Neural progenitor cell (in vitro differentiated cells): ENCODE measurements at places on chromosomes 7 and 10. TPM values are rescaled to one million over a fixed set of nuclear protein-coding genes. Genes with fewer than 3 reads are reported as not detected.

DNA sequence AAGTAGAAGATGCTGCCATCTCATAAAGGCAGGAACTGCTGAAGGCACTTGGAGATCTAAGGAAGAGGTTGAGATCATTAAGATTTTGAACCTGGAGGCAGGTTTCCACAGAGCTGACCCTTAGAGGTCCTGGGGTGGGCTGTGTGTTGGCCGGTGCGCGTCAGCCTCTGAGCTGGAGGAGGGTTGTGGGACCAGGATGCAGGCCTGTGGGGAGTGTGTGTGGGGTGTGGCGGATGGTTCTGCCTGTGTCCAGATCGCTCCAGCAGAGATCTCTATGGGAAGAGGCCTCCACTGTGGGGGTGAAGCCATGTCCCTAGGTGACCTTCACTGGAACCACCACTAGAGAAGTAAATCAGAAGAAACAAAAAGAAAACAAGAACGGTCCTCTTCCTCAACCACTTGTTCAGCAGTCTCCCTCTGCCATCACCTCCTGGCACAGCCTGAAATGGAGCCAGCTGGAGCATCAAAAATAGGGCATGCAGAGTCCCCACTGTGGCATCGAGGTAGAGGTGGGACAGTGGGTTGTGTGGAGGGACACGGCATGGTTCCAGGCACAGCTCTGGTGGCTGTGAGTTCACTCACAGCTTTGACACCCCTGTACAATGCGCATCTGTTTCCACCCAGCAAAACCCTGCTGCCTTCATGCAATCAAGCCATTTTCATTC, 453.8 kb downstream of the TCERG1L start:
- H3K4me3 ChIP-seq, result no peak overlapping the region
- H3K27me3 ChIP-seq, result no peaks in the 10 kb centered on the region
- DNase-seq, result no peak

- H3K27ac ChIP-seq, result no peak overlapping the region
- peaks cover 22% of the 10 kb centered on the region for H3K4me1 ChIP-seq
- no peaks in the 10 kb centered on the region for H3K36me3 ChIP-seq
- H3K4me3 ChIP-seq, result no peak overlapping the region
These were observed 32.0 kb downstream of the SND1 start for GRCh38 chr7:127683776-127684681.

DNA sequence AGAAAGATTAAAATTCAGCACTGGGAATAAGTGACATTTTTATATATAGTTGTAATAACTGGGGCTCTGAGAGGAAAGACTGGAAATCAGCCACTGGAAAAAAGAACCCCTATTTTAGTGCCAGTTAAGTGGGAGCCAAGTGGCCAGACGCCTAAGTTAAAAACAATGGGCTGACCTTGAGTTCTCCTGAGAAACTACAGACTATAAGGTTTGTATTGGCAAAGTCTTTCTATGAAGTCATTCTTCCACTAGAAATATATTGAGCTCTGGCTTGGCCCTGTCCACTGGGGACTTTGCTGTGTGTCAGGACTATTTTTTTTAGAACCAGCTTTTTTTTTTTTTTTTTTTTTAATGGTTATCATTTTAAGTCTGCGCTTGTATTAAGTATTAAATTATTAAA, 210.6 kb upstream of the FZD8 start:
- peaks cover 19% of the 10 kb centered on the region for H3K4me1 ChIP-seq
- H3K27ac ChIP-seq, result no peak overlapping the region
- DNase-seq, result no peak
- H3K36me3 ChIP-seq, result no peaks in the 10 kb centered on the region

DNA sequence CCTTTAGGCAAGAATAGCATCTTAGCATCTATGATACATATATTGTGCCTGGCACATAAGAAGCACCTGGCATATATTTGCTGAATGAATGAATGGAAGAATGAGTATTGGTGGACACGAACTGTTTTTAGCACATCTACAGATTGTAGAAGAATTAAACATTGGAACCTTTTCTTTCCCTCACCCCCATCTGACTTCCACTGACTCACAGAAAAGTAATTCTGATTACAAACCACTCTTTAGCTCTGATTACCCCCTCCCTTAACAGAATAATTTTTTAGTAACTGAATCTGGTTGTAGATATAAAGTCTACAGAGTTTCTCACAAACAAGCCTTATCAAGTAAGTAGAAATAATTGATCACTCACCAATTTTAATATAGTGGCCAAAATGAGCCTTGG, 31.9 kb downstream of the SLC26A4 start:
- no peak overlapping the region for H3K27ac ChIP-seq
- no peak for DNase-seq
- H3K36me3 ChIP-seq, result no peaks in the 10 kb centered on the region
- H3K4me1 ChIP-seq, result peaks cover 5% of the 10 kb centered on the region

GRCh38 chr7:140201393-140201792, 24.6 kb upstream of the KDM7A start:
- H3K27me3 ChIP-seq, result no peaks in the 10 kb centered on the region
- no peaks in the 10 kb centered on the region for H3K36me3 ChIP-seq
- peak; percentile 30 for DNase-seq
- no peaks in the 10 kb centered on the region for H3K4me1 ChIP-seq
- no peak overlapping the region for H3K27ac ChIP-seq

DNA sequence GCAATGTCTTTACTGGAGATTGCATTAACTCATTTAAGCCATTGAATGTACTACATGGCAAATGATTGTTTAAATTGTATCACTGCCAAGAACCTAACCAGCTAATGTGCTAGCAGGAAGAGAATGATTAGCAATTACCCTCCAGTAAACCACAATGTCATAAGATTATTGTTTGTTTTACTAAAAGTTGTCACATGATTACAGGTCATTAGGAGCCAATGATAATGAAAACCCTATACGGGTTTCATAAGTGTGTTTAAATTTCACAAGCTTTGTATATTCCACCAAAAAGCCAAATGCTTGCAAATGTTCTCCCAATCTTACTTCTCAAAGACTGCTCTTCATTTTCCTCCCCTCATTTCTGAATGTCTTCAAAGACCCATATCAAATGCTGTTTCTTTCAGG, 76.5 kb upstream of the PPP1R3C start:
- H3K27me3 ChIP-seq, result no peaks in the 10 kb centered on the region
- no peak overlapping the region for H3K4me3 ChIP-seq
- no peak overlapping the region for H3K27ac ChIP-seq
- H3K4me1 ChIP-seq, result peaks cover 17% of the 10 kb centered on the region

- H3K4me1 ChIP-seq, result no peaks in the 10 kb centered on the region
- H3K27me3 ChIP-seq, result no peaks in the 10 kb centered on the region
- DNase-seq, result no peak
- H3K27ac ChIP-seq, result no peak overlapping the region
These were observed 11.7 kb upstream of the CPA4 start for GRCh38 chr7:130281260-130281659.

GRCh38 chr7:1372063-1372462, 87.2 kb downstream of the MICALL2 start:
- H3K36me3 ChIP-seq, result no peaks in the 10 kb centered on the region
- no peak overlapping the region for H3K27ac ChIP-seq
- peaks cover 87% of the 10 kb centered on the region for H3K27me3 ChIP-seq
- DNase-seq, result no peak
- H3K4me3 ChIP-seq, result no peak overlapping the region

DNA sequence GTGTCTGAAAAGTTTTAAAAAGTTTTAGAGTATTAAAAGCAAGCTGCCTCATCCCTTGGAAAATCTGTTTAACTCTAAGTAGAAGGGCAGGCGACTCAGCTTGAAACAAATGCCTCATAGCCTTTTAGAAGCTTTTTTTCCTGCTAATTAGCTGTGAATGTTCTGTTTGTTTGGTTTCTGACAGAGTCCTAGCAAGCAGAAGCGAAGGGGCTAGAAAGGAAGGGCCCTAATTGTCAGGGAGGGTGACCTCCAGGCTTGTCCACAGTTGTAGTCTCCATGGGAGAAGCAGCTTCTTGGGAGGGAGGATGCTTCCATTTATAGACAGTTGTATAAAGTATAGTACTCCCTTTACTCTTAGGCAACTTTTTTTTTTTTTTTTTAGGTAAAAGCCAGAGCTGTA, 90.9 kb downstream of the DNAJC1 start:
- H3K4me3 ChIP-seq, result peak overlapping the region; percentile 13
- peak; percentile 57 for DNase-seq
- H3K4me1 ChIP-seq, result peaks cover 21% of the 10 kb centered on the region
- H3K36me3 ChIP-seq, result no peaks in the 10 kb centered on the region

DNA sequence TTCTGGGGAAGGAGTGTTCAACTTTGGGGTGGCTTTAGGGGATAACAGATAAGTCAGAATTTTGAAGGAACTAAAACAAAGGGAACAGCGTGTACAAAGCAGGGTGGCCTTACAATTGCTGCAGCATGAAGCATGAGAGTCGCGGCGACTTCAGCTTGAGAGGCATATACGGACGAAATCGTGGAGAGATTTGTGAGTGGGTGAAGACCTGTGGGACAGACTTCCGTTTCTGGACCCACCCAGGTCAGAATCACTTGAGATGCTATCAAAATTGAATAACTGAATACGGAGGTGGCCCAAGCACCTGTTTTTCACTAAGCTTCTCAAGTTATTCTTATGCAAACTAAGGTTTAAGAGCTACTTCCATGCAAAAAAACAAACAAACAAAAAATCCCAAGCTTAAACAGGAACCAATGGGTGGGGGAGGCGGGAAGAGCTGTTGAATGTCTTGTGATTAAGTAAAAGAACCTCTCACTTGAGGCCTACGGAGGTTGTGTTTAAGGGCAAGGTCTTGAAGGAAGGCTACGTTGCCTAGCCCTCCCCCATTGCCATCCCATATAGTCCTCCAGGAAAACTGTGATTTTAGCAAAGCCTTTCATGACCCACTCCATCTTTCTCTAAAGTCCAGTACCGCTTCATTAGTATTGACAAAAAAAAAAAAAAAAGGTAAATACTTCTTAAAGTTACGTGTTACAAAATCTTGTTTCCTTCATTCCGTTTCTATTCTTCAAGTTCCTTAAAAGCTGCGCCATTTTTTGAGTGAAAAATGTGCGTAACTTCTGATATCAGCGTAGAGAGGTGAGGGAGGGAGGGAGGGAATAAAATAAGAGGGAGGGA, 1.3 kb upstream of the TRIM24 start:
- DNase-seq, result peak; percentile 66
- H3K27ac ChIP-seq, result peak overlapping the region; percentile 15
- no peaks in the 10 kb centered on the region for H3K27me3 ChIP-seq

GRCh38 chr10:78139341-78139740, 105.7 kb downstream of the RPS24 start:
- no peaks in the 10 kb centered on the region for H3K36me3 ChIP-seq
- H3K4me1 ChIP-seq, result peaks cover 10% of the 10 kb centered on the region
- no peaks in the 10 kb centered on the region for H3K27me3 ChIP-seq
- peak; percentile 61 for DNase-seq
- H3K27ac ChIP-seq, result no peak overlapping the region

DNA sequence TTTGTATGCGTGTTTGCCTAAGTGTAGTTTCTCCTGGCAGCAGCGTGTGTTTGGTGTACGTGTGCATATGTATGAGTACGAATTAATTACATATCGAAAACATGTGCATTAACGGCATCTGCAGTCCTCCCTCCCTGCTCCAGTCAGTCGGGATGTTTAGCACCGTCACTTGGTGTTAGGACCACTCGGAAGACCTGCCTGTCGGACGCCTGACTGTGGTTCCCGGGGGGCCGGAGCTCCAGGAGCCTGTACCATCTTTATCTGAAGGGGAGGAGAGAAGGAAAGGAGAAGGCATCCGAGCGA, 1.1 kb upstream of the CNTNAP2 start:
- no peak for DNase-seq
- H3K27me3 ChIP-seq, result peaks cover 54% of the 10 kb centered on the region
- peak overlapping the region; percentile 79 for H3K4me3 ChIP-seq
- H3K36me3 ChIP-seq, result no peaks in the 10 kb centered on the region
- H3K27ac ChIP-seq, result no peak overlapping the region

Gene GARIN1A
- 0.43 TPM in 1 of 2 replicates, not detected in the other for total RNA-seq

Gene FXYD4
- total RNA-seq, result not detected in 2 replicates

Gene SNCG
- not detected in 2 replicates for total RNA-seq

Gene CYP2C9
- total RNA-seq, result not detected in 2 replicates

Gene PPP1R9A
- 40.7 and 45.4 TPM in 2 replicates for total RNA-seq
